Gastroesophageal sphincter (tissue), 4 donors: ENCODE measurements at places on chromosomes 1 and 21. TPM values are rescaled to one million over a fixed set of nuclear protein-coding genes. Genes with fewer than 3 reads are reported as not detected.
A peak's percentile ranks its signal among the peaks of the same experiment; 100 is the strongest.

The KCTD3 gene
- 76.1 TPM for total RNA-seq

The RGS16 gene
- total RNA-seq, result 1.4 TPM

The PRELP gene
- 64.8 TPM for total RNA-seq

The GJA5 gene
- total RNA-seq, result 17.4 TPM

The EXO1 gene
- not detected for total RNA-seq

- no peaks in the 10 kb centered on the region for H3K27me3 ChIP-seq
- H3K4me3 ChIP-seq, result no peak overlapping the region
- H3K36me3 ChIP-seq, result no peaks in the 10 kb centered on the region
- ATAC-seq, result no peak
- peak overlapping the region; percentile 53 for H3K27ac ChIP-seq
- H3K4me1 ChIP-seq, result peaks cover 23% of the 10 kb centered on the region
These were observed 66.3 kb downstream of the MAP3K7CL start for GRCh38 chr21:29196670-29197191.

DNA sequence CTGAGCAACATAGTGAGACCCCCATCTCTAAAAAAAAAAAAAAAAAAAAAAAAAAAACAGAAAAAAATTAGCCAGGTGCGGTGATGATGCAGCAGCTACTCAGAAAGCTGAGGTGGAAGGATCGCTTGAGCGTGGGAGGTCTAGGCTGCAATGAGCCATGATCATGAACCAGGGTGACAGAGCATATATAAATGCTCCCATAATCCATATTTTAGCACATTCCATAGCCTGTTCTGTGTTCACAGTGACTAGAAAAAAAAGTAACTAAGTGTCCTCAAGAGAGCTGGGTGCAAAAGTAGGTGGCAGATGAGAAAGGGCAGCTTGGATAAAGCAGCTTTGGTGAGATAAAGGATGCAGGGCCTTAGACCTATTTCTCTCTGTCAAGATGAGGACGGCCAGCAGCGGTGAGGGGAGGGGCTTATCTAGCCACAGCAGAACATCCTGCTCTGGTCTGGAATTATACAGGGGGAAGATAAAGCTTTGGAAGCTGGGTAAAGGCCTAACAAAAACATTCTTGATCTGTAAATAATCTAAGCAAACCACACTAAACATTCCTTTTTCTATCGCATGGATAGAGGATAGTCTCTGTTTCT lies 205.3 kb downstream of the DAB1 start:
- H3K27ac ChIP-seq, result no peak overlapping the region
- H3K4me1 ChIP-seq, result no peaks in the 10 kb centered on the region
- no peak overlapping the region for H3K4me3 ChIP-seq
- no peak for ATAC-seq
- no peaks in the 10 kb centered on the region for H3K27me3 ChIP-seq
- H3K36me3 ChIP-seq, result no peaks in the 10 kb centered on the region

DNA sequence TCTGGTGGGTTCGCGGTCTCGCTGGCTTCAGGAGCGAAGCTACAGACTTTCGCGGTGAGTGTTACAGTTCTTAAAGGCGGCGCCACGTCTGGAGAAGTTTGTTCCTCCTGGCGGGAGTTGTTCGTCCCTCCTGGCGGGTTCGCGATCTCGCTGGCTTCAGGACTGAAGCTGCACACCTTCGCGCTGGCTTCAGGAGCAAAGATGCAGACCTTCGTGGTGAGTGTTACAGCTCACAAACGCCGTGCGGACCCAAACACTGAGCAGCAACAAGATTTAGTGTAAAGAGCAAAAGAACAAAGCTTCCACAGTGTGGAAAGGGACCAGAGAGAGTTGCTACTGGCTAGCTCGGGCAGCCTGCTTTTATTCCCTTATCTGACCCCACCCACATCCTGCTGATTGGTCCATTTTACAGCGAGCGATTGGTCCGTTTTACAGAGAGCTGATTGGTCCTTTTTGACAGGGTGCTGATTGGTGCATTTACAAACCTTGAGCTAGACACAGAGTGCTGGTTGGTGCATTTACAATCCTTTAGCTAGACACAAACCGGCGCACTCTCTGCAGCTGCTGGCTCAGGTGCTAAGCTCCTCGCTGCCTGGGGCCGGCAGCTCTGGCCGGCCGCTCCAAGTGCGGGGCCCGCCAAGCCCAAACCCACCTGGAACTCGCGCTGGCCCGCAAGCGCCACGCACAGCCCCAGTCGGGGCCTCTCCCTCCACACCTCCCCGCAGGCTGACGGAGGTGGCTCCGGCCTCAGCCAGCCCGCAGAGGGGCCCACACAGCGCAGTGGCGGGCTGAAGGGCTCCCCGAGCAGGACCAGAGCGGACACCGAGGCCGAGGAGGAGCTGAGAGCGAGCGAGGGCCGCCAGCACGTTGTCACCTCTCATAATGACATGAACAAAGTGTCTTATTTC lies 172.8 kb upstream of the KCTD3 start:
- no peak overlapping the region for H3K27ac ChIP-seq
- no peaks in the 10 kb centered on the region for H3K36me3 ChIP-seq
- ATAC-seq, result no peak
- no peaks in the 10 kb centered on the region for H3K4me1 ChIP-seq
- H3K4me3 ChIP-seq, result no peak overlapping the region

DNA sequence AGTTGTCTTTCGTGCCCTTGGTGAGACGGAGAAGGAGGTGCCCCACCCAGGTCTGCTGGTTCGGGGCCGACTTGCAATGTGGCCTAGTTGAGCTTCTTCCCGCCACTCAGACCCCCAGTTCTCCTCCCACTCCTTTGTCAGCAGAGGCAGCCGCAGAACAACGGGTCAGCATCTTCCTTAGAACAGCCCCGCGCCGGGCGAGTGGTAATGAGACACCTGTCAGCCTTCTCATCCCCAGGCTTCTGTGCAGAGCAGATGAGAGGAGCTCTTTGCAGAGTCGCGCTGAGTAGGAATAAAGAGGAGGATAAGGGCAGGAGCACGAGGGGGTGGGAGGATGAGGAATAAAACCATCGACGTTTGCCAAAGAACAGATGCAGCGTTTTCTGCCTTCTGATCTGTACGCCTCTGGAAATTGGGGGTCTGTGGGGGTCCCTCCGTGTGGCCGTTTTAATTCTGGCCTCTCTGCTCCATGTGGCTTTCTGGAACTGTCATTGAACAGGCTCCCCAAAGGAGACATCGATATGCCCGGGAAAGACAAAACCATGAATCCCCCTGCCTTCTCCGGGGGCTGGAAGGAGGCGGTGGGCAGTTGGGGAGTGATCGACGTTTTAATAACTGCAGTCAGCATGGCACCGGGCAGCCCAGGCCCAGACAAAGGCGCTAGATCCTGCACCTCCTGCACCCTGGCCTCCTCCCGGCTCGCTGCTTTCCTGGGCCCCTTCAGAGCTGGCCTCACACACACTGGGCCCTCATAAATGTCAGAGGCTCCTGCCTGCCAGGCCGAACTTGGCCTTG lies 27.5 kb upstream of the IGSF21 start:
- no peak overlapping the region for H3K27ac ChIP-seq
- H3K36me3 ChIP-seq, result no peaks in the 10 kb centered on the region
- peaks cover 47% of the 10 kb centered on the region for H3K27me3 ChIP-seq
- no peaks in the 10 kb centered on the region for H3K4me1 ChIP-seq
- no peak overlapping the region for H3K4me3 ChIP-seq

DNA sequence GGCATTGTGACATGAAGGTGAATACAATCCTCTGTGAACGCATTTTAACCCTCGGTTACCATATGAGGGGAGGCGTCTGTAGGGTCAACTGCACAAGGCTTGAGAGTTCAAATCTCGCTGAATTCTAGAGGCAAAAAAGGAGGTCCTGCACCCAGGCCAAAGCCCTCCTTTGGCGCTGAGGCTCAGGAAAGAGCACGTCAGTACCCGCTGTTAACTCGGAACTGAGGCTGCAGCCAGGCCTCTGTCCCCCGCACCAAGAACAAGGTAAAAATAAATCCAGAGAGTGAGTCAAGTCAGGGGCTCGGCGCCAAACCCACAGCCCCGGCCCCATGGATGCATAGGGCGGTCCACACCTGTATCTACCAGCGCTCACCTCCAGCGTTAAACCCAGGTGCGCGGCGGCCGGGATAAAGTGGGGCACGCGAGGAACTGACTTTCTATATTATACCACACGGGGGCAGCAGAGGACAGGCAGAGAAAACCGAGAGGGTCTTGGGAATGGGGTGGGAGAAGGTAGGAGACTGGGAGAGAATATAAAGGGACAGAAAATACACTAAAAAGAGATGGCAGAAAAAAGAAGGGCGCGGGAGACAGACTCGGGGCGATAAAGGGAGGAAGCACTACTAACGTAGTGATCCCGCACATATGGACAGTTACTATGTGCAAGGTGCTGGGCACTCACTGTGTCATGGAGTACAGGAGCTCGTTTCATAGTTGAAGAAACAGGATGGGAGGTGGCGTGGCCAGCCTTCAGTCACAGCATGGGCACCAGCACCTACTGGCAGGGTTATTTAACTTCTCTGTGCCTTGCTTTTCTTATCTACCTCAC lies 54.9 kb downstream of the DMRTA2 start:
- H3K4me1 ChIP-seq, result no peaks in the 10 kb centered on the region
- H3K27ac ChIP-seq, result no peak overlapping the region
- H3K36me3 ChIP-seq, result no peaks in the 10 kb centered on the region
- H3K4me3 ChIP-seq, result no peak overlapping the region
- ATAC-seq, result no peak

GRCh38 chr1:181397845-181398244 lies 85.5 kb upstream of the CACNA1E start:
- no peak for ATAC-seq
- no peak overlapping the region for H3K4me3 ChIP-seq
- H3K27me3 ChIP-seq, result no peaks in the 10 kb centered on the region
- no peak overlapping the region for H3K27ac ChIP-seq
- H3K4me1 ChIP-seq, result no peaks in the 10 kb centered on the region
- H3K36me3 ChIP-seq, result no peaks in the 10 kb centered on the region

DNA sequence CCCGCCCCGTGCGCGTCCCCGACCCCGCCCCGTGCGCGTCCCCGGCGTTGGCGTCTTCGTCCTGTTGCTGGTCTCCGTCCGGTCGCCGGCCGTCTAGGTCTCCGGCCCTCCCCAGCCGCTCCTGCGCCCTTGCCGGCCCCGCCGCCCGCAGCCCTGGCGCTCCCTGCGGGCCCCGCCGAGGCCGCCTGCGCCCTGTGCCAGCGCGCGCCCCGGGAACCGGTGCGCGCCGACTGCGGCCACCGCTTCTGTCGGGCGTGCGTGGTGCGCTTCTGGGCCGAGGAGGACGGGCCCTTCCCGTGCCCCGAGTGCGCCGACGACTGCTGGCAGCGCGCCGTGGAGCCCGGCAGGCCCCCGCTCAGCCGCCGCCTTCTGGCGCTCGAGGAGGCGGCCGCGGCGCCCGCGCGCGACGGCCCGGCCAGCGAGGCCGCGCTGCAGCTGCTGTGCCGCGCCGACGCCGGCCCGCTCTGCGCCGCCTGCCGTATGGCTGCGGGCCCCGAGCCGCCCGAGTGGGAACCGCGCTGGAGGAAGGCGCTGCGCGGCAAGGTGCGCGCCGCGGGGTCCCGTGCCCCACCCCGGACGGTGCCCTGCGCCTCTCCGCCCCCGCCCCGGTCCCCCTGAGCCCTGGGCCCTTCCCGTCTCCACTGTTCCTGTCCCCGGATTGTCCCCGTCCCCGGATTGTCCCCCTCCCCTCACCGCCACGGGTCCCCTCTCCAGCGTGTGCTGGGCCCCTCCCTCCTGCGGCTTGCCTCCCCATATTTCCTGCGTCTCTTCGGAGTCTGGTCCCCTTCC lies at the start of gene RNF187:
Gene RNF187 (plus strand): TSS at position 47 of the 789 bp plus-strand sequence.
- H3K4me3 ChIP-seq, result peak within 1 kb of the TSS; percentile 58
- no peaks in the 10 kb centered on the region for H3K27me3 ChIP-seq
- H3K4me1 ChIP-seq, result peaks cover 16% of the 10 kb centered on the region

- H3K27ac ChIP-seq, result no peak overlapping the region
- H3K4me1 ChIP-seq, result no peaks in the 10 kb centered on the region
- no peaks in the 10 kb centered on the region for H3K27me3 ChIP-seq
- H3K36me3 ChIP-seq, result peaks cover 22% of the 10 kb centered on the region
These were observed 7.4 kb downstream of the LURAP1 start for GRCh38 chr1:46210561-46210960.

DNA sequence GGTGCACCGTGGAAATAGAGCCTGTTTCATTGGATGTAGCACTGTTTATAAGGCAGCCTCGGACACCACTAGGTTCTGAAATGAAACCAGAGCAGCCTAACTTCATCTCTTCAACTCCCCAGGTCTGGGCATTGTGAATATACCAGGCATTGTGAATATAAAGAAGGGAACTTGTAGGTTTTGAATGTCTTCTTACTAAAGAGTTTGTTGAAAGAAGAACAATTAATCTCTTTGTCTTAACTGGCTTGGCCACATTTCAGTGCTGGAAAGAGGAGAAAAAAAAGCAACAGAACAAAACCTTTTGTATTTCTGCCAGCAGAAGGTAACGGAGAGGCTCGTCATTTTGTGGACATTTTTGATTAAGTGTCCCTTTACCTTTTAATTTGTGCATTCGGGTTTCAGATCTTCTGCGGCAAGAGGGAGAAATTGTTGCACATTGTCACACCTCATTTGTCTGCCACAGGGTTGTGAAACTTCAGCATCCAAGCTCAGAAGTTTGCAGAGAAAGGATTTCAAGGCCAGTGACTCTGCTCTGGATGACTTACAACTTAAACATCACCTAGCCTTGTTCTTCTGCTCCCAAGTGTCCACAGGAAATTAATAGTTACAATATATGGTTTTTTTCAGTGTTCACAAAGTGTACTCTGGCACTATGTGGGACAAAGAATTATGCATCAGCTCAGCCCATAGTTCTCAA lies 158.3 kb downstream of the KAZN start:
- H3K4me3 ChIP-seq, result no peak overlapping the region
- peaks cover 10% of the 10 kb centered on the region for H3K27me3 ChIP-seq
- no peaks in the 10 kb centered on the region for H3K36me3 ChIP-seq

- H3K4me3 ChIP-seq, result no peak overlapping the region
- ATAC-seq, result no peak
- H3K36me3 ChIP-seq, result no peaks in the 10 kb centered on the region
These were observed 61.8 kb upstream of the TTLL7 start for GRCh38 chr1:84060781-84061180.

- no peaks in the 10 kb centered on the region for H3K36me3 ChIP-seq
- peaks cover 9% of the 10 kb centered on the region for H3K4me1 ChIP-seq
- no peak overlapping the region for H3K4me3 ChIP-seq
- ATAC-seq, result no peak
- H3K27ac ChIP-seq, result peak overlapping the region; percentile 89
These were observed 58.2 kb downstream of the GADD45A start for GRCh38 chr1:67743072-67743725.

GRCh38 chr21:24097181-24097580 lies 1510.1 kb downstream of the MRPL39 start:
- no peak overlapping the region for H3K27ac ChIP-seq
- no peaks in the 10 kb centered on the region for H3K36me3 ChIP-seq
- ATAC-seq, result no peak
- no peaks in the 10 kb centered on the region for H3K27me3 ChIP-seq

- no peak for ATAC-seq
- H3K27me3 ChIP-seq, result no peaks in the 10 kb centered on the region
- H3K4me1 ChIP-seq, result no peaks in the 10 kb centered on the region
- no peak overlapping the region for H3K4me3 ChIP-seq
These were observed 92.6 kb upstream of the VAV3 start for GRCh38 chr1:108057541-108057940.

GRCh38 chr1:115275216-115275615 lies 62.8 kb downstream of the NGF start:
- H3K27me3 ChIP-seq, result no peaks in the 10 kb centered on the region
- no peaks in the 10 kb centered on the region for H3K36me3 ChIP-seq
- no peak overlapping the region for H3K4me3 ChIP-seq
- H3K27ac ChIP-seq, result no peak overlapping the region
- no peak for ATAC-seq

- no peaks in the 10 kb centered on the region for H3K27me3 ChIP-seq
- H3K4me3 ChIP-seq, result no peak overlapping the region
- no peaks in the 10 kb centered on the region for H3K36me3 ChIP-seq
- peaks cover 2% of the 10 kb centered on the region for H3K4me1 ChIP-seq
These were observed 51.4 kb downstream of the YARS1 start for GRCh38 chr1:32765570-32766327.
